Bronchial epithelial cell (primary cell): ENCODE measurements at places on chromosomes 11 and 22. TPM values are rescaled to one million over a fixed set of nuclear protein-coding genes. Genes with fewer than 3 reads are reported as not detected.

The OR2D3 gene
- total RNA-seq, result not detected in 2 replicates

The MMP3 gene
- 0.13 and 0.26 TPM in 2 replicates for total RNA-seq

The PAAF1 gene
- 10.3 and 14.5 TPM in 2 replicates for total RNA-seq

The CALCA gene
- not detected in 2 replicates for total RNA-seq

The GLYAT gene
- total RNA-seq, result not detected in 2 replicates
